Left renal cortex interstitium (tissue), 4 donors: ENCODE measurements at places on chromosomes 7 and 10. TPM values are rescaled to one million over a fixed set of nuclear protein-coding genes. Genes with fewer than 3 reads are reported as not detected.

The TMEM176A gene
- polyA plus RNA-seq = 122 TPM

The ANKRD61 gene
- 0.40 TPM for polyA plus RNA-seq

The CPN1 gene
- polyA plus RNA-seq = 2.4 TPM

The ZNF862 gene
- polyA plus RNA-seq = 26.0 TPM

The CACNB2 gene
- 2.4 TPM for polyA plus RNA-seq

The ENTPD7 gene
- 23.1 TPM for polyA plus RNA-seq

The ZNF786 gene
- 9.6 TPM for polyA plus RNA-seq

The SLC18A2 gene
- polyA plus RNA-seq = 1.2 TPM

The FOXP2 gene
- 11.8 TPM for polyA plus RNA-seq

The GBX1 gene
- polyA plus RNA-seq = not detected

GRCh38 chr10:79399223-79399831 is 46.1 kb downstream of the ZCCHC24 start:
- DNase-seq = peak; percentile 48

- DNase-seq = no peak
Observed at GRCh38 chr10:123117644-123118417, 17.9 kb upstream of the HMX3 start.

DNA sequence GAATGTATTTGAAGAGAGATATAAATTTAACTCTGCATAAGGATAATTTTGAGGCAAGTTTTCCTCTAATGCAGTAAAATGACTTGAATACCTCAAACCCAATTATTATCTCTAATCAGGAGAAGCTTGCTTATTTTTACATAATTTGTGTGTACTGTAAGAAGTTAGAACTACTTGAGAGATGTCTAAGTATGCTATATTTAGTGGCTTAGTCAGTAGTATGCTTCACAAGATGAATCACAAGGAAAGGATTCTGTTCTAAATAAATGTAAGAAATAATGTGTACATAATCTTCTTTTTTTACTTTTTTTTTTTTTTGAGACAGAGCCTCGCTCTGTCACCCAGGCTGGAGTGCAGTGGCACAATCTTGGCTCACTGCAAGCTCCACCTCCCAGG is 13.7 kb downstream of the PHTF2 start:
- no peak for DNase-seq

GRCh38 chr7:5200561-5201235 is 10.7 kb downstream of the WIPI2 start:
- DNase-seq = no peak

DNA sequence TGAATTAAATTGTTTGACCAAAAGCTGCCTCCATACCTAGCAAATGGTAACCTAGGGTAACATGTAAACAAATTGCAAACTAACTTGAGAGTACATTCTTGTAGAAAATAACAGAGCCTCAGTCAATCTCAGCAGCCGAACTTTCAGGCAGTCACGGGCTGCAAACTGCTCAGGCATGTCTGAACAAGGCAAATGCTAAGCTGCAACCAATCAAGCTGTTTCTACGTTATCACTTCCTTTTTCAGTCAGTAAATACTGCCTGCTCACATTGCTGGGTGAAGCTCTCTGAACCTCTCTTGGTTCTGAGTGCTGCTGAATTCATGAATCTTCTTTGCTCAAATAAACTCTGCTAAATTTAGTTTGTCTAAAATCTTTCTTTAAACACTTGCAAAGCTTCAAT is 1212.4 kb downstream of the SORCS1 start:
- no peak for DNase-seq

GRCh38 chr7:23714579-23714978 is 4.6 kb downstream of the STK31 start:
- no peak for DNase-seq

DNA sequence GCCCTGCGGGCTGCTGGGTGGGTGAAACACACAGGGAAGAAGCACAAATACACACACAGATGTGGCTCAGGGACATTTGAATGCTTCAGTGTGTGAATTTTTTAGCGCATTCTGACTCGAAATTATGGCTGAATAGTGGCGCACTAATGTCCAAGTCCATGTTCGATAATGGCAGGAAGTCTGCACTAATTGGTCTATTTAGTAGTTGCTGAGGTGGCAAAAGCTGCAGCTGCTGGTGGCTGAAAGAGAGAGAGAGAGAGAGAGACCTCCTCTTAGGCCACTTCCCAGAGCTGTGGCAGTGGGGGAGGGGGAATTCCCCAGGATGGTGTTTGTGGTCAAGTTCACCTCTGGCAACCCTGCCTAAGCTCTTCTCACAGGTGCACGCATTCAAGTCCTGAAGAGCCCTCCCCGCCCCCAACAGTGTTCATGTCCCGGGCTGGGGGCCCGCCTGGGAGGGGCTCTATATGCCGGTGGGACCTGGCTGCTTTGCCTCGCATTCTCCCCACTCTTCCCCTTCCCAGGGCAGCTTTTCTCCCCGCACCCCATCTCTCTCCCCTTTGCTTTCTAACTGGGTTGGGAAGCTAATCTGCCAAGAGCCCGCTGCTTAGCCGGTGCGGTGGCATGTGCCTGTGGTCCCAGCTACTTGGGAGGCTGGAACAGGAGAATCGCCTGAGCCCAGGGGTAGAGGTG is 6.0 kb upstream of the MNX1 start:
- DNase-seq = no peak

DNA sequence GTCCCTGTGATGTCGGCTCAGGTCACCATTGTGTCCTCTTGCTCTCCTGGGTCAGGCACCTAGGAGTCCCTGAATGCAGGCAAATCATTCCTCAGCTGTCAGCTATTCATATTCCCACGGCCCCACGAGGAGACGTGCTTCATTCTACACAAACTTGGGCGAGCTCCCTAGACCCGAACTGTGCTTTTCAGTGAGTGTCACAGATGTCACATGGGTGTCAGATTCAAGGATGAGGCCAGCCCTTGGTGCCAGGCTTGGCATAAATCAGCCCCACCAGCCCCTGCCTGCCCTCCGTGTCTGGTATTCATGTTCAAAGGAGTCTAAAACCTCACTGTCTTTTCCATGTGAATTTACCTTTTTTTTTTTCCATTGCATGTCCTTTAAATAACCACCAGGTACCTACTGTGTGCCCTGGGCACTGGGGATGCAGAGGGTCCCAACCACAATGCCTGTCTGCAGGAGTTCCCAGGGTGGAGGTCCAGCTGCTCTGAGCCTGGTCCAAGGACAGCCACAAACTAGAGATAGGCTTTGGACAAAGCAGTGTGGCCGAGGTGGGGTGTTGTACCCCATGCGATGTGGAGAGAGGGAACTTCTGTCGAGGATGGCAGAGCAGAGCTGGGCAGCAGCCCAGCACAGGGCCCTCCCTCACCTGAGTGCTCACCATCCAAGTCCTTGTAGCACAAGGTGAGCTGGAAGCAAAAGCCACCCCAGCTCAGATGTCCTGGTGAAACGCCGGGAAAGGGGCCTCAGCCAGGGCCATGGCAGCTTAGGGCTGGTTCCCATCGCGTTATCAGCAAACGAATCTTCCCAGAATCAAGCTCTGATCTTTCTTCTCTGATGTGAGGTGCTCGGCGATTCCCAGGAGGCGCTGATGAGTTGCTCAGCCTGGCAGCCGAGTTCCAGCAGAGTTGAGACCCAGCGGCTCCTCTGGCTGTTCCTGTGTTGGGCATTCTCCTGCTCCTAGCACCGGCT is 611.9 kb downstream of the PTPRN2 start:
- DNase-seq = no peak

- no peak for DNase-seq
Observed at GRCh38 chr10:77629775-77630506, 7.7 kb downstream of the KCNMA1 start.

DNA sequence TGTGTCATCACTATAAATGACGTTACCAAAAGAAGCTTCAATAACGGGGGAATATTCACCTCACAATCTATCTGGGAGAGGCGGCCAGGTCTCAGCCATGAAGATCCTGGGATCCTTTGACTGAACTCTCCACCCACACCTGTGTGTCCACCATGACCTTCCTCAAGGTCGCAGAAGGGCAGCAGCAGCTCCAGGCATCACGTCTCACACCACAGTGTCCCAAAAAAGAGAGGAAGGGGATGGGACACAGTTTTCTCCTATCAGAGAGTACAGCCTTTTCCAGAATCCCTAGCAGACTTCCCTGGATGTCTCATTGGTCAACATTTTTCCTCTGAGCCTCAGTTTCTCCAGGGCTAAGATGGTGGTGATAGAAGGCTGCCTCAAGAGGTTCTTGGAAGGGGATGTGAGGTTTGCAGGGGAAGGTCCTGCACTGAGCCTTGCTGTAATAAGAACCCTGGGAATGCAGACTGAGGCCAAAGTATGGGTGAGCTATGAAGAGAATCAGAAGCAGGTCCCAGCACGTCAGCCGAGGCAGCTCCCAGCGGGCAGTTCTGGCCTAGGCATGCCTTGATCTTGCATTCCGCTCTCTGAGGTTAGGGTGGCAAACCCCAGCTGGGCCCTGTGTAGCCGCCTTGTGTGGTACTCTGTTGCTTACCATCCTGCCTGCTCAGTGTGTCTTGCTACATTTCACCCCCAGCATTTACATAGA is 63.8 kb downstream of the COL26A1 start:
- DNase-seq = no peak

DNA sequence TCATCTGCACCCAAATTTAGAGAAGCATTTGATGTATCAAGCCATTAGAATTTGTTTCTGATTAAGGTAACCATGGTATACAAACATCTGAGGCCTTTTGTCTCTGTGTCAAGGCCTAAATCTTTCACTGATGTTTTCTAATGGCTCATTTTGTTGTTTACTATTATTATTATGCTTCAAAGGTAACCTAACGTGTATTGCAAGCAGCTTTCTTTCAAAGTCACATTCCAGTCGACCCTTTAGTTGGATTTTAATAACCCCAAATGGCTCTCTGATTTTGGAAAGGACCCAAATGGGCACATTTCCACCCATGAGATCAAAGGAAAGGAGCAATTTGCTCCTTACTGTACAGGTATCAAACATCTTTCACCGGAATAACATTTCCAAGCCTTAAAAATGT is 46.7 kb upstream of the WNT16 start:
- no peak for DNase-seq

GRCh38 chr7:98216941-98217622 is 5.8 kb downstream of the BHLHA15 start:
- no peak for DNase-seq

- DNase-seq = no peak
Observed at GRCh38 chr7:28246921-28247461, 66.4 kb upstream of the JAZF1 start.

- no peak for DNase-seq
Observed at GRCh38 chr10:71278691-71279588, 40.1 kb upstream of the SLC29A3 start.

- DNase-seq = no peak
Observed at GRCh38 chr10:6406220-6407033, 173.6 kb downstream of the PRKCQ start.

GRCh38 chr7:77697535-77697831 is 1.2 kb downstream of the RSBN1L start:
- peak; percentile 15 for DNase-seq

- DNase-seq = no peak
Observed at GRCh38 chr10:11178606-11179515, 161.2 kb downstream of the CELF2 start.

- DNase-seq = no peak
Observed at GRCh38 chr7:119944601-119944972, 328.4 kb upstream of the KCND2 start.

- no peak for DNase-seq
Observed at GRCh38 chr10:30192846-30193608, 133.6 kb upstream of the JCAD start.
